ENCODE measurements at places on chromosomes 1 and 21. TPM values are rescaled to one million over a fixed set of nuclear protein-coding genes. Genes with fewer than 3 reads are reported as not detected.

- DNase-seq: peak; percentile 60
Measured at GRCh38 chr21:45539046-45539795, 3.0 kb downstream of the SLC19A1 start.

DNA sequence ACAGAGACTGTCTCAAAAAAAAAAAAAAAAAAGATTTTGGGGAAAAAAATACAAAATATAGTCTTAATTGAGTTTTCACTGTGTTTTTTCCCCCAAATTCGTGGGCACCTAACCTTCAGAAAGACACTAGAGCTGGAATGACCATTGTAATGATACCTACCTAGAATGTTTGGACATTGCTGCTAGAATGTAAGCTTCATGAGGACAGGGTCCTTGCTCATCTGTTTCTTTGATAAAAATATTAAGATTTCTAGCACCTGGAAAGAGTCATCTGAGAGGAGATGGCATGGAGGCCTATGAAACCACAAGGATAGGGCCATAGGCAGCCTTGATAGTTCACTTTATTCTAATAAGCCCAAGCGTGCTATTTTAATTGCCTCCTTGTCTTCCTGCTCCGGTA is 6.5 kb downstream of the LRRC8D start:
- DNase-seq: no peak

GRCh38 chr1:9942399-9942938 is 722 bp downstream of the LZIC start:
- DNase-seq: no peak

GRCh38 chr1:91500756-91501522 is at the start of gene CDC7:
Gene CDC7 (plus strand): TSS chr1:91500851. CDS start chr1:91501717, 866 bp downstream.
- DNase-seq: peak; percentile 90

DNA sequence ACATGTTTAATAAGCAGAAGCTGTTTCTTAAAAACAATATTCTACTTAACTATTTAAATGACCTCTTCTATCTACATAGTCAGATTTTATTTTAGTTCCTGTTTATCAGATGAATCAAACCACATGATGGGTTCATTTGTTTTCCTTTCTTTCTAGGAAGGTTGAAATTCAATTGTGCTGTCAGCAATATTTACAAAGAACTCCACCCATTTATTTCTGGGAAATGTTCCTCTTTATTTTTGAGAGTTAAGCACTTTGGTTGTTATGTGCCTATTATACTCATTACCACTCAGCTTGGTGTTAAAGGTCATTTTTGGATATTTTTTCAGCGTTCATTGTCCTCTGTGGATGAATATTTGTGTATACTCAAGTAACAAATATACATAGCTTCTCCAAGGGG is 84.9 kb downstream of the C4BPA start:
- DNase-seq: no peak

DNA sequence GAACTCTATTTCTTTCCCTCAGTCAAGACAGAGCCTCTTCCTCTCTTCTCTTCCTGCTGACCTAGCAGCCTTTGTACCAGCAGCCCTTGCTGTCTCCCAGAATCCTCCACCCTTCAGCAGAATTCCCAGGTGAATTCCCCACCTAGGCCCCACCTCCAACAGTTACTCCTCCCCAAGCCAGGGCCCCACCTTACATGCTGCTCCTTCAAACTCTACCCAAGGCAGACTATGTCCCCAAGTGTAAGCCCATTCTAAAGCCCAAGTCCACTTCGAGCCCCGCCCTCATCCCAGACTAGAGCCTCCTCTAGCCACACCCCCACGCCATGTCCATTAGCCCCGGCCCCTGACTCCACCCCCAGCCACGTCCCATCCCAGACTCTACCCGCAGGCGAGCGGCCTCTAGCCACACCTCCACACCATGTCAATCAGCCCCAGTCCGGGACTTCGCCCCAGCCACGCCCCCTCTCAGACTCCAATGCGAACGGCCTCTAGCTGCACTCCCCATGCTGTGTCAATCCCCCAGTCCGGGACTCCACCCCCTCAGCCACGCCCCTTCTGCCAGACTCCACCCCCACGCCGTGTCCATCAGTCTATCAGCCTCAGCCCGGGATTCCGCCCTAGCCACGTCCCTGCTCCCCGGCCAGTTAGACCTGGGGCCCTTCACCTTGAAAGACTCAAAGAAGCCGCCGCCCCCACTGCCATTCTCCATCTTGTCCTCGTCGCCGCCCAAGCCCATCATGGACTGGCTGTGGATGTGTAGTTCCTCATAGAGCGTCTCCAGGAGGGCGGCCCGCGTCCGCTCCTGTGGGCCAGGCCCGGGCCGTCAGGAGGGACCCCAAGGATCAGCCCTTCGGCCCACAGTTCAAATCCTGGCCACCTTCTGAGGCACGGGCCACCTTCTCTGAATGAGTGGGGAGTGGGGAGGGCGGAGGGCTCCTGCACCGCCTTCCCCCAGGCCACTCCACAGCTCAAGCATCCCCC is 61.3 kb downstream of the RAP1GAP start:
- DNase-seq: peak; percentile 83

- no peak for DNase-seq
Measured at GRCh38 chr1:23101887-23102286, 66.8 kb downstream of the LUZP1 start.

- DNase-seq: no peak
Measured at GRCh38 chr1:11059155-11059967, 457 bp downstream of the SRM start.

The BMP8B gene
- 0.84 TPM for total RNA-seq

The SIK1 gene
- total RNA-seq: 16.0 TPM

The DNTTIP2 gene
- 78.4 TPM for total RNA-seq

The KRTAP11-1 gene
- total RNA-seq: not detected

The PLEKHA6 gene
- total RNA-seq: 0.17 TPM

The CCDC190 gene
- not detected for total RNA-seq

Measured in natural killer cell treated with Interleukin-12 subunit alpha and Interleukin-12 subunit beta and Interleukin-15 and Interleukin-18, amount 100 ng/mL, for 72 hours (primary cell).